ENCODE measurements at places on chromosomes 13 and 19.
A peak's percentile ranks its signal among the peaks of the same experiment; 100 is the strongest.

DNA sequence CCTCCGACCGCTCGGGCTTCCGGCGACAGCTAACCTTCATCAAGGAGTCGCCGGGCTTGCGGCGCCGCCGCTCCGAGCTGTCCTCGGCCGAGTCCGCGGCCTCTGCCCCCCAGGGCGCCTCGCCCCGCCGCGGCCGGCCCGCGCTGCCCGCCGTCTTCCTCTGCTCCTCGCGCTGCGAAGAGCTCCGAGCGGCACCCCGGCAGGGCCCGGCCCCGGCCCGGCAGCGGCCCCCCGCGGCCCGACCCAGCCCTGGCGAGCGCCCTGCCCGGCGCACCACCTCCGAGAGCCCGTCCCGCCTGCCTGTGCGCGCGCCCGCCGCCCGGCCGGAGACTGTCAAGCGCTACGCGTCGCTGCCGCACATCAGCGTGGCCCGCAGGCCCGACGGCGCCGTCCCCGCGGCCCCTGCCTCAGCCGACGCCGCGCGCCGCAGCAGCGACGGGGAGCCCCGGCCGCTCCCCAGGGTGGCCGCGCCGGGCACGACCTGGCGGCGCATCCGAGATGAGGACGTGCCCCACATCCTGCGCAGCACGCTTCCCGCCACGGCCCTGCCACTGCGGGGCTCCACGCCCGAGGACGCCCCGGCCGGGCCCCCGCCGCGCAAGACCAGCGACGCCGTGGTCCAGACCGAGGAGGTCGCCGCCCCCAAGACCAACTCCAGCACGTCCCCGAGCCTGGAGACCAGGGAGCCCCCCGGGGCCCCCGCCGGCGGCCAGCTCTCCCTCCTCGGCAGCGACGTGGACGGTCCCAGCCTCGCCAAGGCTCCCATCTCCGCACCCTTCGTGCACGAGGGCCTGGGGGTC is 9.6 kb downstream of the C19orf25 start:
- DNase-seq: no peak

GRCh38 chr19:42126574-42126973 is 5.7 kb downstream of the POU2F2 start:
- no peak for DNase-seq

GRCh38 chr19:19176950-19177349 is 6.9 kb upstream of the MEF2B start:
- DNase-seq: no peak

- DNase-seq: no peak
These were observed 6.4 kb downstream of the COMP start for GRCh38 chr19:18784786-18785120.

GRCh38 chr19:45791744-45792469 is 738 bp downstream of the DMWD start:
- no peak for DNase-seq

DNA sequence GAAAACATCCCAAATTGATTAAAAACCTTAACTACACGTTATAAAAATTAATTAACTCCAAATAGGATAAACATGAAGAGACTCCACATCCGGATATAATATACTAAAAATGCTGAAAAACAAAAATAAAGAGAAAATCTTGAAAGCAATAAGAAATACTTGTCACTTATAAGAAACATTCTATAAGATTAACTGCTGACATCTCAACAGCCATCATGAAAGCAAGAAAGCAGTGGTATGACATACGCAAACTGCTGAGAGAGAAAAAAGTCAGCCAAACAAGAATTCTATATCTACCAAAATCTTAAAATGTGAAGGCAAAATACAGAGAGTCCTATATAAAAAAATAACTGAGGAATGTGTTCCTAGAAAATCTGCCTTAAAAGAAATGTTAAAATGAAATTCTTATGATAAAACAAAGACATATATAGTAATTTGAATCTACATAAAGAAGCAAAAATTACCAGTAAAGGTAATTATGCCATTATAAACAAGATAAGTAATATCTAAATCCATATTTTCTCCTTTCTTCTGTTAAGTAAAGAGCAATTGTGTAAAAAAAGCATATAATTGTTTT is 1851.1 kb downstream of the PCDH9 start:
- peak; percentile 1 for DNase-seq

DNA sequence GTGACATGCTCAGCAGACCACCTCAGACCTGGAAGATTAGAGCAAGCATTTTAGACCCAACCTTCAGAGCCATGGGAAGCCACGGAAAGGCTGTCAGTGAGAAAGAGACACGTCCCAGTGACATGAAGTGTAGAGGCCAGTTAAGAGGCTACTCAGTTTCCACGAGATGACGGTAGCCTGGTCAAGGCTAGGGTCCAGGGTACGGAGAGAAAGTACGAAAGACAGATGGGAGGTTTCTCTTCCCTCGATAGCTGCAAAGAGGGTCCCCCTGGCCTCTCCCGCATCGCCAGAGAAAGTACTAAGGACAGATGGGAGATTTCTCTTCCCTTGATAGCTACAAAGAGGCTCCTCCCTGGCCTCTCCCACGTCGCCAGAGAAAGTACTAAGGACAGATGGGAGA is 8.6 kb downstream of the ZSCAN5A start:
- DNase-seq: no peak

DNA sequence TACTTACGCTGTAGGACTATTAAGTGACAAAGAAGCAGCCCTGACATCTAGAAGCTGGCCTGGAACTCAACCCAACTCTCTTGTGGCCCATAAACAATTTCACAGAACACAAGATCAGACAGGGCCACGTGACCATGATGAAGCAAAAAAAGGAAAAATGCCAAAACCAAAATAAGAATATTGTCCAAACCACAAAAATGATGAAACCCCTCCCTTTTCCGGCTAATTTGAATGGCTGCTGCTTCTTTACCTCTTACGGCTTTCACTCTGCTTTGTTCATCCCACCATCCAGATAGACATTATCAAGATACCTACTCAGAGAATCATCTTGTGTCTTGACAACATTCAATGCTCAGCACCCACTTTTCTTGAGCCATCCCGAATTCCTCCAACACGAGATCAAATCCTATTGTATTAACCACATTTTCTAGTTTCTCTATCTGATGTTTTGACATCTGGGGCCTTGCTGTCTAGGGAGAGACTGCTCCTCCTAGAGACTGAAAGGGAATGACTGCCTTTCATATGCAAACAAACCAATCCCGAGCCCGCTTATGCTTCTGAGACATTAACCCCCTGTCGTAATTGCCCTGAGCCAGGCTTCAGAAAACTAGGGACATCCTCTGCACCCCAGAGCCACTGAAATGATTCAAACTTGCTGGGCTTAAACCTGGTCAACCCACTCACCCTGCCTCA is 186.3 kb downstream of the TDRD3 start:
- DNase-seq: peak; percentile 27

DNA sequence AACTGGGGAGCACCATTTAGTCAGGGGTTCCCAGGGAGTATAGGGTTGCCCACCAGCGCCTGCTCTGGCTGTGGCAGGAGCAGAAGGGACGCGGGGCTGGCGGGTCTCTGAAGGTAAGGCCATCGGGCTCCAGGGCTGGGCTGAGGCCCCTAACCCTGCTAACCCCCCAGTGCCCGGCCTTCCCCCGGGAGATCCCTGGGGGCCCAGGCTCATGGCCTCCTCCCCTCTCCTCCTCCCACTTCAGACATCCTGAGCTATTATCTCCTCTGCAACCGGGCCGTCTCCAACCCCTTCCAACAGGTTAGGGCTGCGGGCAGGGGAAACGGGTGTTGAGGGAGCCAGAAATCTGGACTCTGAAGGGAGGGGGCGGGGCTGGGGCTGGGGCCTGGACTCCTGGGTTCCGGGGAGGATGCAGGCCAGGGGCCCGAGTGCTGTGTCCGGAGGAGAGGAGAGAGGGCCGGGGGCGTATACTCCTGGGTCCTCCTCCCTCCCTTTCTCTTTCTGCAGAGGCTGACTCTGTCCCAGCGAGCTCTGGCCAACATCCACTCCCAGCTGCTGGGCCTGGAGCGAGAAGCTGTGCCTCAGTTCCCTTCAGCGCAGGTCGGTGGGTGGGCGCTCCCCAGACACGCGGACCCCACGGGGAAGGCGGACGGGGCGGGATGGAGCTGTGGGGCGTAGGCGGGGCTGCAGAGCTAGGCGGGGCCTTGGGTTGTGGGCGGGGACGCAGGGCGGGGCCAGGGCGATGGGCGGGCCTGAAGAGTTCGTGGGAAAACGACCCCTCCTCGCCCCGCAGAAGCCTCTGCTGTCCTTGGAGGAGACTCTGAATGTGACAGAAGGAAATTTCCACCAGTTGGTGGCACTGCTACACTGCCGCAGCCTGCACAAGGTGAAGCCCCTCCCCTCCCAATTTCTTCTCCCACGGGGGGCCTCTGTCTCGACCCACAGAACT is 15.3 kb downstream of the TTYH1 start:
- peak; percentile 45 for DNase-seq

DNA sequence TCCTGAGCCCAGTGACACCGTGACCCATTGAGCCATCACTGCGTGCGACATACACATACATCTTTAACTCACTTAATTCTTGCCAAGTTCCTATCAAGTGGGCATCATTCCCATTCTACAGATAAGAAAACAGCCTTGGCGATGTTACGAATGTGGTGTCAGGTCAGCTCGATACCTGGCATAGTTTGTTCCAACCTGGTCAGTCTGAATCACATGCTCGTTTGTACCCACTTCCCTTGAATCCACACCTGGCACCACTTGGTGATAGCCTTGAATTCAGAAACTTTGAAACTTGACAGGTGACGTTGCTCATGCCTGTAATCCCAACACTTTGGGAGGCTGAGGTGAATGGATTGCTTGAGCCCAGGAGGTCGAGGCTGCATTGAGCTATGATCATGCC is 59.1 kb downstream of the SLC7A9 start:
- DNase-seq: no peak

DNA sequence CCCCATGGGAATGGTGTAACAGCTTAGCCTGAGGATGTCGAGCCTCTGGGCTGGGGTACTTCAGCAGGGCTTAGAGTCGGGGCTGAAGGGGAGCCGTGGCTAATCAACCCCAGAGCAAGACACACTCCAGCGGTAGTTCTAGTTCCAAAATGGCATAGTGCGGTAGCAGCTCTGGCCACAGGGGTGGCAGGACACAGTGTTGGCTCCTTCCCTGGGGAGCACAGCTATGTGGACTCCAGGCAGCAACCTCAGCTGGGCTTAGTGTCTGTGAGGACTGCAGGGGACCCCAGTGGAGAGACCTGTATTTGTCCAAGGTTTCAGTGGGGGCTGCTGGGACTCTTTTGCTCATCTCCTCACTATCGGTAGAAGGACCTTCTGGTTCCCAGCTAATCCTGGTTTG is 70.8 kb upstream of the PCDH20 start:
- DNase-seq: no peak

GRCh38 chr19:37572203-37572602 is 22.4 kb downstream of the ZNF571 start:
- DNase-seq: no peak

- no peak for DNase-seq
These were observed 12.3 kb downstream of the LRP3 start for GRCh38 chr19:33206261-33207039.

DNA sequence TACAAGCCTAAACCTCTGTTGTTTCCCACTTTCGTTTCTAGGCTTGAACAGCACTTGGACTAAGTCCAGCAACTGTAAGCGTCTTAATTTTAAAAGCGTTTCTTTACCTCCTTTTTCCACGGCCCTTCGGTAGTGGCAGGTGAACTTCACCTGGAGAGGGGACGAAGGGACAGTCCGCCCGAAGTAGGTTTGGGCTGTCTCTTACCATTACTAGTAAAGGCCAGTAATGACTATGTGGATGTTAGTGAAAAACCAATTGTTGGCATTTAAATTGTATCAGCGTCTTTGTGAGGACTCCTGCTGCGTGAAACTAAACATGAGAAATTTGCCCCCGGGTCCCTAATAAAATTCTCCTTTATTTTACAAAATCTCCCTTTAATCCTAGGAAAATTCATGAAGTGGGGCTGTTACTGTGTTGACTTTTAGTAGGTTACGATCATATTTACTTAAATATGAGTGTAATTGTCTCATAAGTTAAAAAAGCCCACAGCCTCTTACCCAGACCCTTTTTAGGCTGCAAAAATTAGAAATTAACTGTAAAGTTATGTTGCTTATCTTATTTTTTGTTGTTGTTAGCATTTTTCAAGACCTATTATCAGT is 983 bp downstream of the ITM2B start:
- no peak for DNase-seq

- no peak for DNase-seq
These were observed 88.0 kb downstream of the PCCA start for GRCh38 chr13:100176801-100177400.

DNA sequence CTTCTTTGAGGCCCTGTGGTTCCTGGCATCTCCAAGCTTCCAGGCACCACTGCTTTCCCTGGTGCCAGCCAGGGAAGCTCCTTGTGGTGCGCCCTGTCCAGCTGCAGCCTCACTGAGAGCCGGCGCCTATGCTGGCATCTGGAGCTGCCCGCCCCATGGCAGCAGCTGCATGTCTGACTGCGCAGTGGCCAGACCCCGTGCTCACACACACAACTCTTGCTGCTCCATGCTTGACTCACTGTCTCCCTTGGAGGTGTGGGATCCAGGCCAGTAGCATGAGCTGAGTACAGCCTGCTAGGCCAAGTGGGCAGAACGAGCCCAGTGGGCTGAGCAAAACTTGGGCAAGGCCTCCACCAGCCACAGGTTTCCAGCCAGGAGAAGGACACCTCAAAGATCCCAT is 11.5 kb upstream of the SUPT20H start:
- DNase-seq: no peak

DNA sequence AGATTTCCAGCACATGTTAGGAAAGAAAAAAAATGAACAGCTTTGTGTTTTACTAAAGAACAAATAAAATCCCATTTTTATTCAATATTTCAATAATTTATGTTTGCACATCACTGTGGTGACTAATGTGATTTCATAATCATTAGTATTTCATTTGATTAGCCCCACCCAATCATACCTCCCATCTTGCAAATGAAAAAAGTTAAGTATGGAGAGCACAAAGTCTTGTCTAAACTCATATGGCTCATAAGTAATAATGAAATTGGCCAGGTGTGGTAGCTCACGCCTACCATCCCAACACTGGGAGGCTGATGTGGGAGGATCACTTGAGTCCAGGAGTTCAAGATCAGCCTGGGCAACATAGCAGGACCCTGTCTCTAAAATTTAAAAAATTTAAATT is 3.8 kb downstream of the ZNF490 start:
- DNase-seq: no peak

DNA sequence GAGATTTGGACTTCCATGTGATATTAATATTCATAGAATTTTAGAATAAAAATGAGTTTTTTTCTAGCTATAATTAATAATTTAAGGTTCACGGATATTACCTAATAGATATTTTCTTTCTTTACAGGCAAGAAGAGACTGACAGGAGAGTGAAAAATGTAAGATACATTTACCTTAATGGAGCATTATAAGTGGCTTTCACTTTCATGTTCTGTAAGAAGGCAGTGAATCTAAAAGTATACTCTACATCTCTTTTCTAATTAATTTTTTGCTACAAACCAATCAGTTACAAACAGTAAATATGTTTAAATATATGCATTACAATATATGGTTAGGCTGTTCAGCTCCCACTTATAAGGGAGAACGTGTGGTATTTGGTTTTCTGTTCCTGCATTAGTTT is 159.1 kb downstream of the LMO7 start:
- no peak for DNase-seq

GRCh38 chr13:27101289-27101688 is 70.3 kb downstream of the USP12 start:
- no peak for DNase-seq
